ENCODE measurements at places on chromosomes 2 and 18. TPM values are rescaled to one million over a fixed set of nuclear protein-coding genes. Genes with fewer than 3 reads are reported as not detected.

OSR1 gene
- not detected for polyA plus RNA-seq

LIPG gene
- not detected for polyA plus RNA-seq

MOCOS gene
- not detected for polyA plus RNA-seq

FBXO15 gene
- 2.0 TPM for polyA plus RNA-seq

CCDC195 gene
- polyA plus RNA-seq, result not detected

ZNF892 gene
- 0.44 TPM for polyA plus RNA-seq

INHBB gene
- polyA plus RNA-seq, result not detected

DNA sequence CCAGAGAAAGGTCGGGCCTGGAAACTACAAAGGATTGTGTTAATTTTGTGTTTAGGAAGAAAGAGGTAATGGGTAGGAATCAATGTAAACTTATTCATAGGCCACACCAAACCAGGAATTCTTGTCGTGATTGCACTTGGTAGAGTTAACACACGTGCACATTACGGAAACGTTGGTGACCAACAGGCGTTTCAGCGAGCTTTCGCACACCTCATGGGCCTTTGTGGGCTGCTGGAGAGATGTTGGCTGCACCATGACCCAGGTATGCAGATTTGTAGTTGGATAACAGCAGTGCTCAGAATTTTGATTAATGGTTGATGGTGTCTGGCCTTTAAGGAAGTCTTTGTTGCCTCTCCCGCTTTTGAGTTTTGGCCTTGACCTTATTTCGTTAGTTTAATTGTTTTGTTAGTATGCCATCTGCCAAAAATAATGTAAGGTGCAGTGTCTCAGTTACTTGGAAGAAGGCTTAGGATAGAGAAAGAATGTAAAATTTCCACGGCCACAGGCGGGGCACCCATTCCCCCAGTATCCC lies 1.9 kb downstream of the ZNF236 start:
- no peaks in the 10 kb centered on the region for H3K36me3 ChIP-seq
- peak overlapping the region; percentile 89 for H3K4me3 ChIP-seq
- H3K27me3 ChIP-seq, result no peaks in the 10 kb centered on the region
- H3K27ac ChIP-seq, result no peak overlapping the region
- H3K4me1 ChIP-seq, result peaks cover 65% of the 10 kb centered on the region
- no peak for DNase-seq

DNA sequence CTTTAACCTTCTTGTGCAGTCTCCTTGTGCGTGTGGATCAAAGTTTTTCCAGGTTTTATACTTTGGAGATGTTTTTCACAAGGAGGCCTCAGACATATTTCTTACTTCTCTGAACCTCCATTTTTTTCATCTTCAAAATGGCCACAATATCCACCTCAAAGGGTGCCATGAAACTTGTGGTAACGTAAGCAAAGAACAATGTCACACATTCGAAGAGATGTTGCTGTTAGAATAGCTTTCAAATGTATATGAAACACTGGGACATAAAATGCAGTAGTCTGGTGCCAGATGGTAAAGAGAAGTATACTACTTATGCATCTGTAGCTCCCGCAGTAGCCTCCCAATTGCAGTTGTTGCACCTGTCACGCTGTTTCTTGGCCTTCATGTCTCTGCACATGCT lies 2.6 kb upstream of the KRCC1 start:
- DNase-seq, result no peak
- H3K36me3 ChIP-seq, result no peaks in the 10 kb centered on the region
- H3K4me1 ChIP-seq, result peaks cover 28% of the 10 kb centered on the region
- no peak overlapping the region for H3K27ac ChIP-seq
- no peak overlapping the region for H3K4me3 ChIP-seq

- peaks cover 9% of the 10 kb centered on the region for H3K27me3 ChIP-seq
- H3K27ac ChIP-seq, result no peak overlapping the region
- no peak overlapping the region for H3K4me3 ChIP-seq
Observed at GRCh38 chr2:226716126-226716525, 83.5 kb downstream of the IRS1 start.

- peaks cover 14% of the 10 kb centered on the region for H3K4me1 ChIP-seq
- H3K36me3 ChIP-seq, result peaks cover 8% of the 10 kb centered on the region
Observed at GRCh38 chr2:48362515-48362914, 167.4 kb upstream of the STON1 start.

GRCh38 chr2:168705534-168706470 lies 96.6 kb upstream of the NOSTRIN start:
- no peak overlapping the region for H3K4me3 ChIP-seq
- no peaks in the 10 kb centered on the region for H3K36me3 ChIP-seq
- H3K4me1 ChIP-seq, result no peaks in the 10 kb centered on the region
- H3K27ac ChIP-seq, result no peak overlapping the region

DNA sequence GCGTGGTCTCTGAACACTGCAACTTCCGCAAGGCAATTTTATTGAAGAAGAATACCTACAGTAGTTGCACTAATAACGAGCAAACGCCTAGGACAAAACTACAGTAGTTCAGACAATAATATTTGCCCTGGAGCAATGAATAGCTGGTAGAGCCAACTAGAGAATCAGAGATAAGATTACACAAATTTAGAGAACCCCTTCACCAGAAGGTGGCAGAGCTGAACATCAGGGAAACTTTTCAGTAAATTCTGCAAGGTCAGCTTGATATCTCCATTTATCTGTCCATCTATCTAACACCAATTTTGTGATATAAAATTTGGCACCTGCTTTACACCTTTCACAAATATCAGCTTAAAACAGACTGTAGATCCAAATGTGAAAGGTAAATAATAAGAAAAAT lies 43.8 kb downstream of the CDH19 start:
- no peak overlapping the region for H3K4me3 ChIP-seq
- H3K36me3 ChIP-seq, result no peaks in the 10 kb centered on the region
- no peak overlapping the region for H3K27ac ChIP-seq
- no peaks in the 10 kb centered on the region for H3K27me3 ChIP-seq
- DNase-seq, result no peak
- no peaks in the 10 kb centered on the region for H3K4me1 ChIP-seq

DNA sequence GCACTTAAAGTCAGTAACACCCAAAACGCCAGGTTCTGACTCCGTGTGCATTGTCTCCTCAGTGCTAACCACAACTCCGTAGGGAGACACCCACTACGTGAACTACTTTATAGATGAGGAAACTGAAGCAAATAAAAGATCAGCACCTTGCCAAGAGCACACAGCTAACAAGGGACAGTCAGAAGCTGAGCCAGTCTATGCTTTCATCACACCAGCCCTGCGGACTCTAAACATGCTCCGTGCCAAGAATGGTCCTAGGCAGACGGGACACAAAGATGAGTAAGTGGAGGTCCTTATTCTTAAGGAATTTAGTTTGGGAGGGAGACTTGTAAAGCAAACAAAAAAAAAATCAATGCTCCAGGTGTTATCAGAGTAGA lies 9.6 kb downstream of the MBOAT2 start:
- no peak overlapping the region for H3K4me3 ChIP-seq
- H3K27me3 ChIP-seq, result no peaks in the 10 kb centered on the region
- DNase-seq, result no peak
- H3K36me3 ChIP-seq, result no peaks in the 10 kb centered on the region
- H3K4me1 ChIP-seq, result no peaks in the 10 kb centered on the region

DNA sequence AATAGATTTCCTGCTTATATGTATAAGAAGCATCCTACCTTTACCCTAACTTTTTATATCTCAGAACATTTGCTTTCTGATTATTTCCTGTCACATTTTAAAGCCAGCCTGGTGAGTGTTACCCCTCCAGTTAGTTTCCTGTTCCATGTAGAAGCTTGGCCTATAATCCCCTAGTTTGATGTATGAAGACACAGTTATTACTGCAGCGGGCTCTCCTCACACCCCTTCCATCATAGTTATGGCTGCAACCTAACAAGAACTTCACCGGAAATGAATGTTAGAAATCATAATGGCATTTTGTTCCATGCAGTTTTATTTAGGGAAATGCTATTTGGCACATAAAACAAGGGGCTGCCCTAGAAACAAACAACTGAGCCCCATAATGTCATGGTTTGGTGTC lies 400.2 kb upstream of the SETBP1 start:
- no peak overlapping the region for H3K4me3 ChIP-seq
- no peaks in the 10 kb centered on the region for H3K4me1 ChIP-seq
- H3K27ac ChIP-seq, result no peak overlapping the region
- H3K27me3 ChIP-seq, result no peaks in the 10 kb centered on the region
- H3K36me3 ChIP-seq, result no peaks in the 10 kb centered on the region

DNA sequence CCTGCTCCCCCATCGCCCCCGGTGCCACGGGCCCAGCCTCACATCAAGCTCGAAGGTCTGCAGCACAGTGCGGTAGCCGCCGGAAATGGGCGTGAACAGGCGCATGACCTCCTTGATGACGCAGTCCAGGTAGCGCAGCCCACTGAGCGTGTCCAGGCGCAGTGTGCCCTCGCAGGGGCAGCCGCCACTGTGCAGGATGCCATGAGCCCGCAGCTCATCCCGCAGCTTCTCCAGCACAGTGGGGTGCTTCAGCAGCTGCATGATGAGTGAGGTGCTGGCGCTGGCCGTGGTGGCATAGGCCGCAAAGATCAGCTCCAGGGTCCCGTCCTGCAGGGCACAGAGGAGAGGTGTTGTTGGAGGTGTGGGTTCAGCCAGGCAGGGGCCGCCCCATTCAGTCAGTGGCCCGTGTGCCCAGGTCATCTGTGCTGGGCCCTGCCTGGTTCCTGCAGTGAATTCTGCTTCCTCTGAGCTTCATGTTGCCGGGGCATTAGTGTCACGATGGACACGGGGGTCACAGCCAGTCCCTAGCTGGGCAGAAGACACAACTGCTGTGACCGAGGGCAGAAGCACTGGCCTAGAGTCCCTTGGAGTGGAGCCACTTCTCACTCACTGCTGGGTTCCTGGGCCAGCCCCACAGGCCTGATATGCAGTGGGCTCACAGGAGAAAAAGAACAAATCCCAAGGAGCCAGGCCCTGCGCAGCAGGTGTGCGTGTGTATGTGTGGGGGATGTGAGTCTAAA lies 14.5 kb downstream of the CYP26B1 start:
- peaks cover 42% of the 10 kb centered on the region for H3K27me3 ChIP-seq
- DNase-seq, result no peak
- H3K4me1 ChIP-seq, result peaks cover 4% of the 10 kb centered on the region
- H3K4me3 ChIP-seq, result no peak overlapping the region

- DNase-seq, result no peak
- H3K27me3 ChIP-seq, result peaks cover 9% of the 10 kb centered on the region
- no peaks in the 10 kb centered on the region for H3K36me3 ChIP-seq
- H3K27ac ChIP-seq, result no peak overlapping the region
- H3K4me3 ChIP-seq, result no peak overlapping the region
Observed at GRCh38 chr2:223113161-223113560, 61.2 kb downstream of the KCNE4 start.

- peaks cover 18% of the 10 kb centered on the region for H3K27me3 ChIP-seq
- H3K4me1 ChIP-seq, result no peaks in the 10 kb centered on the region
- no peak for DNase-seq
Observed at GRCh38 chr2:26911911-26912861, 58.3 kb upstream of the MAPRE3 start.

DNA sequence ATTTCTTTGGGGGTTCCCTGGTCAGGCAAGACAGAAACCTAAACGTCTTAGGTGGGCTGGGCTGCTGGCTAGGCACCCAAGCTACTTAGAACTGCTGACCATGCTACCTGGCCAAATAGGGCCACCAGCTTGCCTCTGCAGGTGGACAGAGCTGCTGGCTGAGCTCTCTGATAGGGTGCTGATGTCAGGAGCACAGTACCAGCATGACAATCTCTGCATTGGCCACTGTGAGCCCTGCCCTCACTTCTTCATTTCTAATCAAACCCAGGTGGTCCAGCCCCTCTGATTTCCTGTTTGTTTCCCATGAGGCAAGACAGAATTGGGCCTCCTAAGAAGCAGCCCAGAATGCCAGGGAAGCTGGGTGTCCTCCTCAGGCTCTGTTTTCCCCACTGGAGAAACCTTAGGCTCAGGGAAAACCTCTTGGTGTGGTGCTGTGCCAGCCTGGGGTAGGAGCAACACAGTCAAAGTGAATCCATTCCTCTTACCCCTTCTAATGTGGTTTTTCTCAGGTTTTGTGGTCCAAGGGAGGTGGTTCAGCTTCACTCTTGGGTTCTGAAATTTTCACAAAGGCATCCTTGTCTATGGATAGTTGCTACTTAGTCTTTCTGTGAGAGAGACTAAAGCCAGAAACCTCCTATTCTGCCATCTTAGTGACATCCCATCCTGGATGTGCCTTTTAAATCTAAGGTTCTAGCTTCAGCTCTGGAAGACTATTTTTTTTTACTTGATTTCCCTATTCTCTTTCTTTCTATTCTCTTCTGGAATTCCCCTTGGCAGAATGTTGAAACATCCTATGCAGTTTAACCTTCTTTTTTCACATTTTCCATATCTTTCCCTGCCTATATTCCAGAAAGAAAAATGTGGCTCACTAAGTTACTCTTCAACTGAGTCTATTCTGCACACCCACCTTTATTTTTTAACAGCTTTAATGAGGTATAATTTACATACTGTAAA lies 15.2 kb downstream of the SP100 start:
- peaks cover 47% of the 10 kb centered on the region for H3K36me3 ChIP-seq
- no peaks in the 10 kb centered on the region for H3K27me3 ChIP-seq
- peak overlapping the region; percentile 58 for H3K4me3 ChIP-seq
- peaks cover 44% of the 10 kb centered on the region for H3K4me1 ChIP-seq
- no peak for DNase-seq

- H3K4me1 ChIP-seq, result no peaks in the 10 kb centered on the region
- H3K4me3 ChIP-seq, result no peak overlapping the region
- no peak overlapping the region for H3K27ac ChIP-seq
- no peaks in the 10 kb centered on the region for H3K27me3 ChIP-seq
- DNase-seq, result no peak
Observed at GRCh38 chr2:228613133-228613850, 431.8 kb upstream of the SPHKAP start.

- DNase-seq, result peak; percentile 80
- no peak overlapping the region for H3K27ac ChIP-seq
- H3K4me3 ChIP-seq, result no peak overlapping the region
- peaks cover 28% of the 10 kb centered on the region for H3K4me1 ChIP-seq
- H3K27me3 ChIP-seq, result no peaks in the 10 kb centered on the region
Observed at GRCh38 chr18:44507729-44508325, 172.9 kb upstream of the SETBP1 start.

GRCh38 chr2:216838151-216838550 lies 21.7 kb downstream of the TNP1 start:
- H3K27ac ChIP-seq, result no peak overlapping the region
- H3K27me3 ChIP-seq, result peaks cover 18% of the 10 kb centered on the region
- no peak overlapping the region for H3K4me3 ChIP-seq
- no peaks in the 10 kb centered on the region for H3K36me3 ChIP-seq
- DNase-seq, result no peak

GRCh38 chr2:88885679-88886416 lies 194.4 kb downstream of the RPIA start:
- H3K4me1 ChIP-seq, result peaks cover 48% of the 10 kb centered on the region
- no peaks in the 10 kb centered on the region for H3K27me3 ChIP-seq
- H3K27ac ChIP-seq, result peak overlapping the region; percentile 88
- H3K36me3 ChIP-seq, result no peaks in the 10 kb centered on the region

GRCh38 chr2:77520641-77521547 lies 1.3 kb downstream of the LRRTM4 start:
- DNase-seq, result no peak
- H3K27me3 ChIP-seq, result no peaks in the 10 kb centered on the region
- H3K27ac ChIP-seq, result no peak overlapping the region

- DNase-seq, result no peak
- peak overlapping the region; percentile 72 for H3K27ac ChIP-seq
- H3K27me3 ChIP-seq, result no peaks in the 10 kb centered on the region
Observed at GRCh38 chr2:174248998-174249592, 763 bp upstream of the OLA1 start.

Data from naive B cell (primary cell).